Activated CD4-positive, alpha-beta T cell treated with anti-CD3 and anti-CD28 coated beads, Interleukin-2, Interleukin-6, amounts not matched to agents 100 ng/mL and 50 ng/mL, durations not matched to agents 16 hours and 8 hours (primary cell): ENCODE measurements at places on chromosomes 6 and 20.

GRCh38 chr6:4977468-4977867, 26.4 kb downstream of the RPP40 start:
- no peak for DNase-seq

DNA sequence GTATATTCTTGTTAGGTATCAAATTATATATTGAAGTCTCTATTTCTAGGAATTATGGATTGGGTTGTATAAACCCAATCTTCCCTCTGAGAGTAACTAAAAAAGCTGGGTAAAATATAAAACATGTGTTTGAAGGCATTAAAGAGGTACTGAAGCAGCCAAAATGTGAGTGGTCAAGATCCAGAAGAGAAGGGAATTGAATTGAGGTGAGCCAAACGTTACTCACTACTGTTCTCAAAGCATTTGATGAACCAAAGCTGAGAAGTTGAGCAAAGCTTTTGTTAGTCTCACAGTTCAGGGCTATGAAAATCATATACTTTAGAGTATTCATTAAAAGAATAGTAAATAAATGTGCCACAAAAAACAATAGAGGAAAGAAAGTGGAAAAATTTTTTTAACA, 365.8 kb downstream of the BCKDHB start:
- DNase-seq: no peak

DNA sequence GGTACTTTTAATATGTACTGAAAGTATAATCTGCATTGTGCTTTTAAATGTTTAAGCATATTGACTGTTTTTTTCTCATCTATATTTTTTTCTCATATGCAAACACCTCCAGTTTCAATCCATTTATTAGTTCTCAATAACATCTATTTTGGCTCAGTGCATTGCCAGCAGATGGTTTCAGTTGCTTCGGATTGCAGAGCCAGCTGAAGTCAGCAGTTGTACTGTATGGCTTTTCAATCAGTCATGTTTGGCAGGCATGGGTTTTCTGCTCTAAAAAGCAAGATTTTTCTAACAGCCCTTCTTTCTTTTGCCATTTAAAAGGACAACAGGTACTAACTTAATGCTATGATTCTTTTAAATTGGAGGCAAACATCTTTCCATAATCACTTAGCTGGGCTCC, 121.2 kb downstream of the CD109 start:
- DNase-seq: no peak

DNA sequence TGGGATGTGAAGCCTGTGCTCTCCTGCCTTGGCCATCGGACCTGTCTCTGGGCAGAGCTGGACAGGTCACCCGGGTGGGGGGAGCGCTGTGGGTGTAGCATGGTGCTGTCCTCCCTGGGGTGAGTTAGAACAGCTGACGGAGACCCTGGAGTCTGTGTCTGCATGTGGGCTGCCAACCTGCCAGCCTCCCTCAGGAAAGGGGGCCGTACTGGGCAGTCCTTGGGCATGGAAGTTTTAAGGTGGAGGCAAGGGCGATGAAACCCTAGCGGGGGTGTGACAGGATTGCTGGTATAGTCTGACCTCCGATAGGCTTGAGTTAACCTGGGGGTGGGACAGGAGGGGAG, 2.4 kb downstream of the SOX18 start:
- DNase-seq: no peak

- DNase-seq: no peak
Measured at GRCh38 chr20:1199212-1199873, 3.9 kb upstream of the C20orf202 start.

DNA sequence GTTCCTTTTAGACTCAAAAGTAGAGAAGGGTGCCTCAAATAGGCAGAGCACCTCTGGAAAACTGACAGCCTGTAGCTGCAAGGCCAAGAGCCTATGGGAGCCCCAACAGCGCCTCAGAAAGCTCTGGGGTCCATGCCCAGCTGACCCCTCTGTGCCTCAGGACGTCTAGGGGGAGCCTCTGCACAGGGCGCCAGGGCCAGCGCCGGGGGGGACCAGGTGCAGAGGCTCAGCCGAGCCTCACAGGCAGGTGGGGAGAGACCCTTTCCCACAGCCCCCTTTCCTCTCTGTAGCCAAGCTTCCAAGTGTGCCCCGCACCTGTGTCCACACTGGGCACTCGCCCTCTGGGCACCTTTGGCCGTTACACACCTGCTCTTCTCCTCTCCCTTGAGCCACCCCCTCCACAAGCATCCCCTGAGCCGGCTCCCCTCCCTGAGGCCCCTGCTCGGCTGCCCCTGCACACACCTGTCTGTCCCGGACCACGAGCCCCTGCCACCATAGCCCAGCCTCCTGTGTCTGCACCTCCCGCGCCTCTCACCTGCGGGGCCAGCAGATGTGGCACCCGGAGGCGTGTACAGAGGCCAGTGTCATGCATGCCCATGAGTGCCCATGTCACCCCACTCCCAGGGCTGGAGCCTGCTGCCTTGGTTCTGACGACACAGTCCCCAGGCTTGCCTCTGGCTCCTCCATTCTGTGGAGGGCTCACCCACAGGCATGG, 53.2 kb downstream of the GINS1 start:
- DNase-seq: no peak

GRCh38 chr6:44618371-44618770, 230.9 kb downstream of the CDC5L start:
- no peak for DNase-seq

DNA sequence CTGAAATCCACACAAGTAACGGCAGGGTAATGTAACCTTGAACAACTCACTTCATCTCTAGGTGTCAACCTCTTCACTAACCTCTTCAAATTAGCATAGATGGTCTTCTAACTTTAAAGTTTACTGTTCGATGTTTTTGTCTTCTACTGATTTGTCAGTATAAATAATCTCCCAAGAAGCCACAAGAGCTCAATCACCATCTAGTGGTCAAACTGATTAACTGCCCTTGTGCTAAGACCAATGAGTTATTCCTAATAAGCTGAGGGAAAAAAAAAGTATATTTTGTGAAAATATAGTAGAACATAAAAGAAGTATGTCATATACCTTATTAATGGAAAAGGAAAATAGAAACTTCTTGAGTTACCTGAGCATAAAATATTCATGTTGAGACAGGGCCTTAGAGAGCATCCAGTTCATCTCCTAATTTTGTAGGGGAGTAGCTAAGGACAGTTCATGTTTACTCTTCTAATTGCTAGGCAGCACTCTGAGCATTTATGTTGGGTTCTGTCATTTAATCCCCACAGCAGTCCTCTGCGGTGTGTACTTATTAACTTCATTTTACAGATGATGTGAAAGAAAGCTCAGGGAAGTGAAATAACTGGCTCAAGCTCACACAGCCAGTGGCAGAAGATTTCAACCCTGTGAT, 317.1 kb downstream of the ESR1 start:
- peak; percentile 38 for DNase-seq

DNA sequence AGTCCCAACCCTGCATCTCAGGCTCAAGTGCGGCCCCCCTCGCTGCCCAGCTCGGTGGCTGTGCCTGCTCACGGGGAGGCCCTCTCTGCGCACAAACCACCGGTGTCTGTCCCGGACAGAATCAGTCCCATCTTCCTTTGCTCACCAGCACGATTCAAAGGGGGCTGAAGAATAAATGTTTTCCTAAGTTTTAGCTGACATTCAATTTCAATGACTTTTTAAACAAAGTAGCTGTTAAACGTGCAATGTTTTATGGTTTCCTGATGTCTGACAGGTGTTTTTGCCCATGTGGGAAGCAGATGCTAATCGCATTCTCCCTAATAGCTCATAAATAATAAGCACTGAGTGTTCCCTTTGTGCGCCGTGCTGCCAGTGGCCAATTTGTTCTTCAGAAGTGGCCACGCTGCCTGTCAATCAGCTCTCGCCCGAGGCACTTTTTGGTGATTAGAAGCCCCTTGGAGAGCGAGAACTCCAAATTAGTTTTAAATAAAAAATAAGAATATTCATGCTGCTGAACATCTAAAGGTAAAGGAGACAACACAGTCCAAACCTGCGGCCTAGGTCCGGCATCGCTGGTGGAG, 26.3 kb downstream of the BHLHE23 start:
- no peak for DNase-seq

DNA sequence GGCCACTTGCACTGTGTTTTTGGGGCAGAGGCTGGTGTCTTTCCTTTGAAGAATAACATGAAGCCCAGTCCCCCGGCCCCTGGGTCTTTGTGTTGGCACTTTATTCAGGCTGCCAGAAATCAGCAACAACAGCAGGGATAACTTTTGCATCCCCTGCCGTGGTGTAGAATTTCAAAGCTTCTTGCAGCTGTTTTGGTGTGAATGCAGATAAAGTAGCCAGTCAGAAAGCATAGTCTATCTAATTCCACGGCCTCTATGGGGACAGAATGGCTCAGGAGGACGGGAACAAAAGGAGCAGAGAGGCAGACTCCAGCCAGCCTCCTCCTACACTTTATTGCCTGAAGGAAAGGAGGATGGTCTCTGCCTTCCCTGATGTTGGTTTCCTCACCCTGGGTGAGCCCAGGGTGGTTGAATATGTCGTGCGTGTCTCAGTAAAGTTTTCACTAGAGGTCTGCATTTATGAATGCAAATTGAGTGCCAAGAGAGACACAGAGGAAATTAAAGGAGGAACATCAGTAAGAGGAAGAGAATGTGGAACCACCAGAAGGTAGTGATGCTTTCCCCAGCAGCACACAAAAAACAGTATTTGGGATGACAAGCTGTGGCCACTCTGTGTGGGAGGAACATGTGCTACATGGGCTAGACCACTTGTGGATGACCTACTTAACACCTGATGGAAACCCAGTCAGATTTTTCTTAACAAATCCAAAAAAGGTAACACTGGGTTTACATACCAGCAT, 125.9 kb upstream of the TRAF3IP2 start:
- DNase-seq: no peak

- DNase-seq: peak; percentile 9
Measured at GRCh38 chr6:156508923-156509322, 268.3 kb upstream of the ARID1B start.

GRCh38 chr20:7003598-7003997, 236.1 kb downstream of the BMP2 start:
- peak; percentile 8 for DNase-seq

DNA sequence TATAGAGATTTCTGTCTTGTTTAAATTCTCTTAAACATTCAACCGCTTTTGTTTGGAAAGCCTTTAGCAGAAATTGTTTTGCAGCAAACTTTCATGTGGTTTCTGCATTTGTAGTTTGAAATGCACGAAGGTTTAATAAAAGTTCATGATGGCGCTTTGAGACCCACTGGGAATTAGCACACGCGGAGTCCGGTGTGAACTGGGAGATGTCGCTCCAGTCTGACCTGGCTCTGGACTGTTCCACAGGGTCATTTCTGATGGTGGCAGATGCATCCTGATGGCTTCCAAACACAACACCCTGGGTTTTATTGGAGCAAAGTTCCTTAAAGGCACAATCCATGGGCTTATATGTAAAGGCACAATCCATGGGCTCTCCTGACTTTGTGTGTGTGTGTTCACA, 78.1 kb upstream of the MTHFD1L start:
- DNase-seq: no peak

DNA sequence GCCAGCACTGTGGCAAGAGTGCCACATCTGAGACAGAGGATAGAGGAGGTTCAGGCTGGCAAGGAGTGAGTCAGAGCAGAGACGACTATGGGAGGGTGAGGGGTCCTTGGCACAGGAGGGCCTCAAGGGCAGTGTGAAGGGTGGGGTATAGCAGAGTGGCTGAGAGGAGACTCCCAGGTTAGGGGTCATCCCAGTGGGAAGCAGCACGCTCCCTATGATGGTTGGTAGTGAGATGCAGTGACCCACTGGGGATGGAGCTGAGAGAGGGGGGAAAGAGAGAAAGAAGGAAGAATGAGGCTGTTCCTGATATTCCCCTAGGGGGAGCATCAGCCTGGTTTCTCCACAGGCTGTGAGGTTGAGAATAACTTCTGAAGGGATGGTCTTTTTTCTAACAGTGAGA, 97.3 kb downstream of the INSM1 start:
- DNase-seq: no peak

- DNase-seq: no peak
Measured at GRCh38 chr6:44025226-44025625, 102.0 kb downstream of the MRPL14 start.

GRCh38 chr6:5120011-5120410, 34.9 kb downstream of the PPP1R3G start:
- DNase-seq: no peak

DNA sequence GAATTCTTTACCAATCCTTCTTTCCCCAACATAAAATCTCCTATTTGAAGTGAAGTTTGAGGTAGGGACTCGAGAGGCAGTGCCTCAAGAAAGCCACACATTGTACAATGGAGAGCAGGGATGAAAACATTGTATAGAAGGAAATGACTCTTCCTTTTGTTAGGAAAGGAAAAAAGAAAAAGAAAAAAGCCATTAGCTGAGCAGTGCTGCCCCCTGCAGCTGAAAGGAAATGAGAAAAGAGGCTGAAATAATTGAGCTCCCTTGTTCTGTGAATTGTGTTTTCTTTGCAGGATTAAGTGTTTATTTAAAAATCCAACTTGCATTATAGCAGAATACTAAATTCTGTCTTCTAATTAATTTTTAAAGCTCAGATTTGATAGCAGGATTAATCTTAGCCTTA, 162.9 kb upstream of the SASH1 start:
- peak; percentile 9 for DNase-seq

- no peak for DNase-seq
Measured at GRCh38 chr6:21953831-21954801, 342.7 kb downstream of the PRL start.

DNA sequence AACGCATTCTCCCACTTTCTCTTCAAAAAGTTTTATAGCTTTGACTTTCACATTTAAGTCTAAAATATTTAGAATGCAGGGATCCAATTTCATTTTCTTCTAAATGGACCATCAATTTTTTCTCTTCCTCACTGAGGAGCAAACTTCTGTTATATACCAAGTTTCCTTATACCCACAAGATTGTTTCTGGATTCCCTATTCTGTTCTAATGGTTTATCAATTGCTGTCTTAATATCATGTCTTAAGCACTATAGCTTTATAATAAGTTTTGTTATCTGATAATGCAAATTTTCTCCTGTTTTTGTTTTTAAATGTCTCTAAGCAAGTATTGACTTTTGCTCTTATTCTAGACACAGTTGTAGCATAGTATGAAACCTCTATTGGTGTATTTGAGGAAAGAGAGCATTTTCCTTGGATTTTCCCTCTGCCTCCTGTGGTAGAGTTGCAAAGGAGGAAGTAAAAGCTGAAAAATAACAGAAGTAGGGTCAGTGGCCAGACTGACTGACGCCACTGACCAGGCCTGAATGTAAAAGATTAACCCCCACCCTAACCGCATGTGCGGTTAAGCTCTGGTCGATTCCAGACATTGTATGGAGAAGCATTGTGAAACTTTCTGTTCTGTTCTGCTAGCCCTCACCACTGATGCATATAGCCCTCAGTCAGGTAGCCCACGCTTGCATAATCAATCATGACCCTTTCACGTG, 40.3 kb downstream of the GPX5 start:
- DNase-seq: no peak

DNA sequence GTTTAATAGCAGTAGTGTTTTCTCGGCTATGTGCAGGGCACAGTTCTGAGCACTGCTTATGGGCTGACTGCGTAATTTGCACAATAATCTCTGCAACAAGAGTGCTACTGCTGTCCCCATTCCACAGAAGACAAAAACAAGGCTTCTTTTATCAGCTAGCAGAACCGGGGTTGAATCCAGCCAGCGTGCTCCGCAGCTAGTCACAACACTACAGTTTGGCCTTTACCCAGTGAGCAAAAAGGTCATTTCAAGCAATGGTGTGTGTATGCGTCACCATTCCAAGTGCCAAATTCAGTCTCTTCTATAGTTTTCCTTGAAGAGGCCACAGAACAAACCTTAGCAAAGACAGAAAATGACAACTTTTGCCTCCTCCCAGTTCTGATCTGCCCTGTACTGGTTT, 61.1 kb downstream of the LRFN2 start:
- DNase-seq: no peak

GRCh38 chr20:10603971-10604864, 69.6 kb downstream of the JAG1 start:
- no peak for DNase-seq
